ENCODE measurements at places on chromosomes 3 and 15. TPM values are rescaled to one million over a fixed set of nuclear protein-coding genes. Genes with fewer than 3 reads are reported as not detected.

Gene ZNF620
- 2.0 TPM for total RNA-seq

Gene MAP6D1
- total RNA-seq: 6.3 TPM

Gene SNX22
- 0.74 TPM for total RNA-seq

Gene CHST13
- 0.41 TPM for total RNA-seq

Gene STRIT1
- total RNA-seq: not detected

Measured in A549 treated with GW870086 at 1 μM for 4 hours (cell line).